HFFc6 (cell line): ENCODE measurements at places on chromosomes 3 and 15.

- no peak for DNase-seq
Measured at GRCh38 chr15:83113881-83114674, 6.6 kb downstream of the TM6SF1 start.

DNA sequence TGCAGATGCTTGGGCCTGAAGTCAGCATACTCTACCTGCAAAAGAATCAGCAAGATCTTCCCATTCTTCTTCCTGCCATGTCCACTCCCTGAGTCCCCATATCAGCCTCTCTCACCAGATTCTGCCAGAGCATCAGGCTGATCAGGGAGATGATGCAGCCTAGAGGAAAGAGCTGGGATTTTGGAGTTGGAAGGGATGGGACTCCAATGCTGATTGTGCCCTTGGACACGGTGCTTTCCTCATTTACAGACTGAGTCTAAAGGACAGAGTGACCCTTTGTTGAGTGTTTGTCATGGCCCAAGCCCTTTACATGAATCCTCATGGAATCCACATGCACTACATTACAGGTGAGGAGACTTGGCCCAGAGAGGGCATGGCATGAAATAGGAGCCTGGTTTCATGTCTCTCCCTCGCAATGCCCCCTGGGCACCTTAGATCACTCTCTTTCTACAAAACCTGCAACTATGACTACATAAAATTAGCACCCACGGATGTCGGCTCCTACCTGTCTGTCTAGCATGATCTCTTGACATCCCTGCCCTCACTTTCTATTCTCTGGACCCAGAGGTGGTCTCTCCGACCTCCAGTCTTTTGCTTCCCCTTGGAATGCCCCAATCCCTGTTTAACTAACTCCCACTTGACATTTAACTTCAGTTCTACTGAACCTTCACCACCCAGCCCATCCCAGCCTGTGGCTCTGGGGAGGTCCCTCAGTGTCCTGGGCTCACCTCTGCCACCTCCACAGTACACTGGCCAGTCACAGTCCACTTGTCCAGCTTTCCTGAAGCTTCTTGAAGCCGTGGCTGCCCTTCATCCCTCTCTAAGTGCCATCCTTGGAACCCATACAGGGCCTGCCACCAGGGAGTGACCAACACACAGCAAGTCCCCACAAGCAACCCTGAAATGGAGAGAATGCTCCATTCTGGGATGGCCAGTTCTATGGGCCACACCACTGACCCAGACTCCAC lies 173.5 kb downstream of the ABHD5 start:
- DNase-seq: no peak

DNA sequence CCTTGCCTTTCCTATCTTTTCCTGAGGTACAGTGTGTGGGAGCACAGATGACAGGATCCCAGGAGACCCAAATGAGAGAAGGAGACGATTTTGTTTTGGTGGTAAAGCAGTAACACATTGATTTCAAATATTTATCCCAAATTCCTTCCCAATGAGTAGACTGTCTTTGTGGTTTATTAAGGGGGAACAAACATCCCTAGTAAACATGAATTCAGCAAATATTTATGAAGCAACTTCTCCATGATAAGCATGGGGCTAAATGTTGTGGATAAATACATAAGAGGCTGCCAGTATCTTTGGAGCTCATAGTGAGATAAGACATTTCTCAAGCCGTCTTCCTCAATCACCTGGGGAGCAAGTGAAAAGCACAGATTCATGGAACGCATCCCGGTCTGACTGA lies 460.8 kb upstream of the CFAP20DC start:
- DNase-seq: no peak

- no peak for DNase-seq
Measured at GRCh38 chr3:111617912-111618601, 22.9 kb upstream of the ZBED2 start.

DNA sequence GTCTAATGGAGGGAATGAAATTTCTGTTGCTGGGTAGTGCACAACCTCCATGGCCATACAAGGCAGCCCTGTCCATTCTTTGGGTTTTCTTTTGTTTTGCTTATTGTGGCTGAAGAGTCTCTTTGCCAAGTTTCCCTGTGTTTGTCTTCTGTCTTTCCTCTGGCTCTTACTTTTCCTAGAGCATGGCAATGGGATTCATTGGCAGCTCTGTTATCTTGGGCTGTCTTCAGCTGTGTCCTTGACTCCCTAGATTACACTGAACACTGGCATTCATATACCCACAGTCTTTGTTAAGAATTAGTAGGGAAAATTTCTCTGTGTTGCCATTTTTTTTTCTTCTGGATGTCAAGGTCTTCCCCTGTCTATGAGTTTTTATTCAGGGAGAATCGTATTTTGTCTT lies 16.1 kb upstream of the DCBLD2 start:
- DNase-seq: no peak

DNA sequence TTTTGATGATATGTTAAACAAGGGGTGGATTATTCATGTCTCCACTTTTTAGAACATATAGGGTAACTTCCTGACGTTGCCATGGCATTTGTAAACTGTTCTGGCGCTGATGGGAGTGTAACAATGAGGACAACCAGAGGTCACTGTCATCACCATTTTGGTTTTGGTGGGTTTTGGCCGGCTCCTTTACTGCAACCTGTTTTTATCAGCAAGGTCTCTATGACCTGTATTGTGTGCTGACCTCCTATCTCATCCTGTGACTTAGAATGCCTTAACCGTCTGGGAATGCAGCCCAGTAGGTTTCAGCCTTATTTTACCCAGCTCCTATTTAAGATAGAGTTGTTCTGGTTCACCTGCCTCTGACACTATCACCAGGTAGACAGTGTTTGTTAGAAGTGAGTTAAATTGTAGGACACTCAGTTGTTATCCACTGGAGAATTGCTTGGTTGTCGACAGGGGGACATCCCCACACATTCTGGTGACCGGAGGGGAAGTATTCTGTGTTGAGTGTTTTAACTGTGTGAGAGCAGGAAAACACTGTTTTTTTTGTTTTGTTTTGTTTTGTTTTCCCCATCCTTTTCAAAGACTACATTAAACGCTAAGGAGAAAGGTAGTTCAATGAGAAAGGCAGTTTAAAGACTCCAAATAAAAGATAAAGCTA lies 36.9 kb upstream of the SKIL start:
- no peak for DNase-seq

- DNase-seq: peak; percentile 10
Measured at GRCh38 chr15:27844018-27844666, 255.0 kb downstream of the OCA2 start.

DNA sequence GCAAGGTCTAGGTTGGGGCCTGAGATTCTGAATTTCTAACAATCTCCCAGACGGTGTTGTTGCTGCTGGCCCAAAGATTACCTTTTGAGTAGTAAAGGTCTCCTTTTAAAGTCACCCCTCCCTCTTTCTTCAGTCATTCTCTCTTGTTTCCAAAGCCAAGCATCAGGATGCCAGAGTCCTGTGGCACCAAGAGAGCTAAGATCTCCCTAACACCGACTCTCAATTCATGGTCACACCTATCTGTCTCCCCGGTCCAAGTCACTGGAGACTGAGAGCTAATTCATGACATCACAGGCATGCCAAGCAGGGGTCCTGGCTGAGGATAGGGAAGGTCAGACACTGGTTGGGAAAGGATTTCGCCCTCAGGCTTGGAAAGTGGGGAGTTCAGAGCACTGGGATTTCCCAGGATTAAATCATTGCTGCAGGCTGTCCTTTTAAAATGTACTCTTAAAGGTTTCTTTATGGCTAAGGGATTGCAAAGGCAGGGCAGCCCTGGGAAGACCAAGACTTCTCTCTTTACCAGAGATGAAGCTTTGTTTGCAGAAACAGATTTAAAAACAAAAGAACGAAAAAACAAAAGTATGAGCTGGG lies 7.3 kb downstream of the SHOX2 start:
- DNase-seq: no peak

GRCh38 chr3:115804713-115805119 lies 181.4 kb downstream of the GAP43 start:
- peak; percentile 88 for DNase-seq

GRCh38 chr3:126531051-126531330 lies 7.0 kb downstream of the CHST13 start:
- DNase-seq: no peak

DNA sequence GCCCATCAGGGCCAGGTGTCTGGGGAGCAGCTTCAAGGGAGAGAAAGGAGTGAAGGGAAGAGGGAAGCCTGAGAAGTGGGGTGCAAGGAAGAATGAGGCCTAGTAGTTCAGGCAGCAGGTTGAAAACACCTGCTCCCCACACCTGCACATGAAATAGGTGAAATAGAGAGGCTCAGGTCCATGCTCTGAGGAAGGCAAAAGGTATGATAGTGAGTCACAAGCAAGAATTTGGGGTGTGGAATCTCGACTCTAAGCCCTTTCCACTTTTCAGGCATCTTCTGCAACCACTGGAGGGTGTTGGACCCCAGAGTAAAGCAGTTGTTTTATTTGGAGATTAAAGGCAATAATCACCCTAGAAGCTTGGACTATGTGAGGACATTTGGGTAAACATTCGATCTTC lies 157.5 kb downstream of the CTNNB1 start:
- DNase-seq: no peak

DNA sequence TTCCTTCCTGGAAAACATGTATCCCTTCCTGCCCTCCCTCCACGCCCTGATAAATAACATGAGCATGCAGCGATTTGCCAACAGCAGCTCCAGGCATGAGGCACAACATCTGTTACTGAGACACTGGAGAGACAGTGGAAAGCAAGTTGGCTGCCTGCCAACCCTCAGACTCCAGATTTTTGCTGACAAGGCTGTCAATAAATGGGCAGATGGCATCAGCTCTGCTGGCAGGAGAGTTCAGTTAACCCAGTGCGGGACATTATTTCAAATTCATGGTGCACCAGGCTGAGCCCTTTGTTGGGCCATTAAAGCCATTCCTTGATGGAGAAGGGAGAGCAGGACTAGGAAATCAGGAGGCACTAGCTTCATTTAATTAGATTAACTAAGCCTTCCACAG lies 293.3 kb downstream of the MEX3B start:
- DNase-seq: no peak

GRCh38 chr3:124459678-124460077 lies 270.6 kb upstream of the UMPS start:
- peak; percentile 2 for DNase-seq

GRCh38 chr3:133991209-133991608 lies 38.5 kb downstream of the SLCO2A1 start:
- no peak for DNase-seq

GRCh38 chr15:36896949-36897348 lies 203.4 kb downstream of the MEIS2 start:
- no peak for DNase-seq

DNA sequence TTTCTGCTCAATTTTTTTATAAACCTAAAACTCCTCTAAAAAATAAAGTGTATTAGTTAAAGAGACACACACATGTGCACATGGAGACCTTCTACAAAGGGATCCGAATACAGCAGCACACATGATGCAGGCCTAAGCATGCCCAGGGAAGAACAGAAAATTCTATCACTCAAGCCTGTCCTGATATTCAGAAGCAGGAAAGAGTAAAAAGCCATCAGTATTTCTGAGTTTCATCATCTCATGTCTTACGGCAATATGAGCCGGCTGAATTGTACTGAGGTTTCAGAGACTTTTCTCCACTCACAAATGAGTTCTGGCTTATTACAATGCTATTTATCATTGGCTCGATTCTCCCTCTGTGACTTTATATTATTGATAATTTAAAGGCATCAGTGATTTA lies 97.5 kb downstream of the CADPS start:
- DNase-seq: no peak

- DNase-seq: no peak
Measured at GRCh38 chr15:51325167-51325566, 13.2 kb downstream of the CYP19A1 start.

GRCh38 chr15:69482686-69483256 lies 30.2 kb downstream of the RPLP1 start:
- DNase-seq: no peak

GRCh38 chr15:98650417-98651035 lies 2.2 kb downstream of the IGF1R start:
- peak; percentile 37 for DNase-seq

DNA sequence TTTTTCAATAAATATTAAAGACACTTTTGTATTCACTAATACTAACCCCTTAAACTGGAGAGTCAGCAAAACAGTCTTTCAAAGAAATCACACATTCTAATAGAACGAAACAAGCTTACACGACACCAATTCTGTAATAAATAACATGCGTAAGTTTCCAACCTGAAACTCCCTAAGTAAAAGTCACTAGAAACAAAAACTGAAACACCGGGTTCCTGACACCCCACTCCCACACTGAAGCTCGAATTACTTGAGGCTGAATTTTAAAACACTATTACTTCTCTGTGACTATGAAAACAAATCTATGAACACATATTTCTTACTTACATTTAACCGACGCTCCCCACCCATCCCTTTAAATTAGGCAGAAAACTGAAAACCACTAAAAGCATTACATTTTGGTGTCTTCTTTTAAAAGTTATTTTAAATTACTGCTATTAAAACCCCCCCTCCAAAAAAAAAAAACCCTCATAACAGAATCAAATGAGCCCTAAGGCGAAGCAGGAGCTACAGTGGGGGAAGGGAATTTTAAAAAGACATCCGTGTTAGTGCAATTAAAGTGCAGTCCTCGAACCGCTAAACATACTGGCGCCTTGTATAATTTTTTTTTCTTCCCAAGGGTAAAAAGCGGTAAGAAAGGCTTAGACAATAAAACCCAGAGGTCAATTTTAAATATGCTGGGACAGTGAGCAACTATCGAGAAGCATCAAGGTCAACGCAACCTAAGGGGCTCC lies 878 bp downstream of the SPPL2A start:
- no peak for DNase-seq

DNA sequence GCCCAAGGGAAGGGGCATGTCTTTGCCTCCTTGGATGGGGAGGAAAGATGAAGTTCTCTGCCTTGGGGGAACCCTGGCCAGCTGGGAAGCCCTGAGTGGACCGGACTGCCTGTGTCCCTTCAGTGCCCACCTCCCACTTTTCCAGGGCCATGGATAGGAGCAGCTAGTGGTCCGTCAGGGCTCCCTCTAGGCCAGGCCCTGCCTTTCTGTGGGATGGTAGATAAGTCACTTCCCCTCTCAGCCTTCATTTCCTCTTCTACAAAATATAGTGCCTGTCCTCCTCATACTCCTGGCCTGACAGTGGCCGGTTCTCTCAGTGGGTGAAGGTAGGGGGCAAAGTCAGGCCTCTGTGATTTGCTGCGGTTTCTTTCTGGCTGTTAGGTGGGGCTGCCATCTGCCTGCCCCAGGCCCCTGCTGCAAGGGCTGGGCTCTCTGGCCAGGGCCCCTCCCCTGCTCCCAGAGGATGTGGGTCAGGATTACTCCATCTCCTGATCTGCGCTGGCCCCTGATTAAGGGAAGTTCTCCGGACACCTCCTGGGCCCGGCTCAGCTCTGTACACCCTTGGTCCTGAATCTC lies 1.4 kb downstream of the PLEKHO2 start:
- peak; percentile 62 for DNase-seq

DNA sequence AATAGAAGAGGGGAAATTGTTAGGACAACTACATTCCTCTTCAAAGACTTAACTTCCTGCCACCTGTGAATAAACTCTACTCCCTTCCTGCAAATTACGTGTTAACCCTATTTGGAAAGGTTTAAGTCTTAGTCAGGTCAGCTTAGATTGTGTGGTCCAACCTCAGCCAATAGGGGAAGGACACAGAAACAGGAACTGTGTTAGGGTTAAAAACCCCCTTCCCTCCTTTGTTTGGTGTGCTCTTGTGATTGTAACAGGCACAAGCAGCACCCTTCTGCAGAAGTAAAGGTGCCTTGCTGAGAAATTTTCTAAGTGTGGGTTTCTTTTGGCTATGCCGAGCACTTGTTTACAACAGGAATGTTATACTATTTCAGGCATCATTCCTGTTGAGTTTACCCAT lies 45.0 kb upstream of the FSTL1 start:
- DNase-seq: no peak

GRCh38 chr3:15638193-15638890 lies 36.8 kb downstream of the BTD start:
- peak; percentile 43 for DNase-seq
